ENCODE measurements at places on chromosomes 2 and 18.
A peak's percentile ranks its signal among the peaks of the same experiment; 100 is the strongest.

DNA sequence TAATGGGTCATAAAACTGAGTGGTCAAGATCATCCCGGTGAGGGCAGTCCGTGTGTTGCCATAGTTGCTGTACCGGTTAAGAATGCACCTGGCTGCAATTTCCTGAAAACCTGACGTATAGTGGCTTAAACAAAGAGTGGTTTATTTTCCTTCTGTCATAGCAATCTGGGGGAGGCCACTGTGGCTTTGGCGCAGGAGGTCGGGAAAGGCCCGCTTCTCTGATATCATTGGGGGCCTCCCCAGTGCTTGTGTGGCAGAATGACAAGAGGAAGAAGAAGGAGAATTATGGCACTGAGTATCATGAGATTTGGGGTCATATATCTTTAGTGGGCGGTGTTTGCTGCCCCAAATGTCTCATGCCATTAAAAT, 4.4 kb downstream of the C2orf92 start:
- peak; percentile 32 for DNase-seq

GRCh38 chr2:234444893-234445292, 52.0 kb downstream of the ARL4C start:
- peak; percentile 1 for DNase-seq

GRCh38 chr2:239870276-239870675, 154.9 kb downstream of the NDUFA10 start:
- DNase-seq = no peak

- no peak for DNase-seq
Observed at GRCh38 chr2:159150280-159150746, 136.2 kb downstream of the WDSUB1 start.

DNA sequence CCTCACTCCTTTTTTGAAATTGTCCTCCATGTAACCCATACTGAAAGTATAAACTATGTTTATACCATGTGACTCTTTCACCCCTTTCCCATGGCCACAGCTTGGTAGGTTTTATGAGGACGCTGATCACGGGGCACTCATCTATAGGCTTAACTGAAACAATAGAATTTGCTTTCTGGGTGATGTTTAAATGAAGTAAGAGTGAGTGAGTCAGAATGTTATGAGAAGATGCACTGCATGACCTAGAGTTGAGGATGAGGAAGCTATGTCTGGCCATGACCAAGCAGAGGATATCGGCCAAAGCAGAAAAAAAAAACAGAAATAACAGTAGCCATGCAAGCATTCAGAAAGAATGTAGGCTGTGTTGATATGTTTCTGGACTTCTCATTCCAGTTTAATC, 34.9 kb downstream of the SCN1A start:
- DNase-seq = no peak

GRCh38 chr2:222993920-222994650, 57.9 kb upstream of the KCNE4 start:
- DNase-seq = no peak

GRCh38 chr2:64525317-64525613, 1.1 kb downstream of the AFTPH start:
- no peak for DNase-seq

DNA sequence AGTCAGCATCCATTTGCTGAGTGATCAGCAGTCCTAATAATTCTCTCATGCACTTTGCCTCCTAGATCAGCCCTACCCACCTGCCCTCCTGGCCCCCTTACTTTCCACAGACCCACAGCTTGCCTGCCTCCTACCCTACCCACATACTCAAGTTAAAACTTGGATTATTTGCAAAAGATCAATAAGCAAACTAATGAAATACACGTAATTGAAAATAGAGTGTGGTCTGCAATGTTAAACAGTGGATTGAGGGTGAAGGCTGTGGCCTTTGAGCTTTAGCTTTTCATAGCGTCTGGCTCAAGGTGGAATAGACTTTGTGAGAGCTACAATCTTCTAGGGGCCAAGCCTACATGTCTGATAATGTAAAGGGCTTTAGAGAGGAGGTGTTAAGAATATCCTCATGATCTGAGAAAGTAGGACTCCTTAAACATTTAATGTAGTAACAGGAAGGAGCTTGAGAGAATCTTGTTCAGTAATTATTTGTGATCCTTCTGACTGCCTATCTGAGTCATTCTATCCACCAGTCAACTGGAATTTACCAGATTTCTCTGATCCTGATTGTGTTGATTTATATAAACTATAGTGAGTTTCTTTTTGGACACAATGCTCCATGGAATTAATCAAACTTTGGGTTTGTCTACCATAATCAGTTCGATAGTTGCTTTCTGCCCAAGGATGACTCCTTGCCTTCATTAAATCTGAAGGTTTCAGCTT, 310.0 kb downstream of the HRH4 start:
- no peak for DNase-seq

DNA sequence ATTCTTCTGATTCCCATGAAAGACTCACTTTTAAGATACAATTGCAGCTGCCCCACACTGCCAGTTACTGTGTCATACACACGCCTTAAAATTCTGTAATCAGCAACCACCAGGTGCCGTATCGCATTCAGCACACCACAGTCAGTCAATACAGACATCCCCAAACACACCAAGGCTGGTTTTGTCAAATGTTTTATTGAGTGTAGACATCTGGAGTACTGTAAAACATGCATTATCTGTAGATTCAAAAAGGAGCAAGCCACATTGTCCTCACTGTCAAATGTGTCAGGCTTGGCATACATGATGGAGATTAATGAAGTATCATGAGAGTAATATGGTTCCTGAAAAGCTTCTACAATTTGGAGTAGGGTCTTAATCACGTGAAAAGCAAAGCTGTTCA, 109.7 kb upstream of the SP3 start:
- DNase-seq = no peak

DNA sequence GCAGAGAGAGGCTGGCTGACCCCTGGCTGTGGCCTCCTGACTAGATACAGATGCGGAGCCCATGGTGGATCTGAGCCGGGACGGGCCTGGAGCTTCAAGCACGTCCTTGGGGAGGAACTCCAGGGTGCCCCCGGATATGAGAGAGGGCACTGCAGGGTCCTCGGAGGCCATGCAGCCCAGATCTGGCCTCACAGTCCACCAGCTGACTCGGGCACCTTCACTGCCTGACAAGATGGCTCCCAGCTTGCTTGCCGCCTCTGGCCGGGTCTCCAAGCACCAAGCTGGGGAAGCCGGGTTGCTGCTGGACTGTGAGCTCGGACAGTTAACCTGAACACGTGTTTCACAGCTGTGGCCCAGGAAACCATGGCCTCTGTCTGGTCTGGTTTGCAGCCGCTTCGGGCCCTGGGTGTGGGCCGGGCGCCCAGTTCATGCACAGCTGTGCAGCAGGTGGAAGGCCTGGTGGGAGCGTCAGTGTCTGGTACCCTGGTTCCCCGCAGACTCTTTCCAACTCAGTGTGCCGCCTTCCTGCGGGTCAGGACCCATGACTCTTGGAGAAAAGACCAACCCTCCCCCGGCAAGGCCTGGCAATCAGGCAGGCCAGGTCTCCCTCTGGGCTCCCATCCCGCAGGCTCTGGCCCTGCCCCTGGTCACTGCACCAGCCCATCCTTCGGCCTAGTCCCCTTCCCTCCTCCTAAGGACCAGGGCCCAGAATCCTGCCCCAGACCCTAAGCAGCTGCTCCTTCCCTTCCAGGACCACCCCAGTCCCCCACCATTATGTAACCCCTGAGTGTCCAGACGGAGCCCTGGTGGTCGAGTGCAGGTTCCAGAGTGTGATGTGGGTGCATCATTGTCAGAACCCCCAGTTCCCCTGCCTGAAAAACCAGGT, 74.6 kb upstream of the OTOS start:
- DNase-seq = no peak

DNA sequence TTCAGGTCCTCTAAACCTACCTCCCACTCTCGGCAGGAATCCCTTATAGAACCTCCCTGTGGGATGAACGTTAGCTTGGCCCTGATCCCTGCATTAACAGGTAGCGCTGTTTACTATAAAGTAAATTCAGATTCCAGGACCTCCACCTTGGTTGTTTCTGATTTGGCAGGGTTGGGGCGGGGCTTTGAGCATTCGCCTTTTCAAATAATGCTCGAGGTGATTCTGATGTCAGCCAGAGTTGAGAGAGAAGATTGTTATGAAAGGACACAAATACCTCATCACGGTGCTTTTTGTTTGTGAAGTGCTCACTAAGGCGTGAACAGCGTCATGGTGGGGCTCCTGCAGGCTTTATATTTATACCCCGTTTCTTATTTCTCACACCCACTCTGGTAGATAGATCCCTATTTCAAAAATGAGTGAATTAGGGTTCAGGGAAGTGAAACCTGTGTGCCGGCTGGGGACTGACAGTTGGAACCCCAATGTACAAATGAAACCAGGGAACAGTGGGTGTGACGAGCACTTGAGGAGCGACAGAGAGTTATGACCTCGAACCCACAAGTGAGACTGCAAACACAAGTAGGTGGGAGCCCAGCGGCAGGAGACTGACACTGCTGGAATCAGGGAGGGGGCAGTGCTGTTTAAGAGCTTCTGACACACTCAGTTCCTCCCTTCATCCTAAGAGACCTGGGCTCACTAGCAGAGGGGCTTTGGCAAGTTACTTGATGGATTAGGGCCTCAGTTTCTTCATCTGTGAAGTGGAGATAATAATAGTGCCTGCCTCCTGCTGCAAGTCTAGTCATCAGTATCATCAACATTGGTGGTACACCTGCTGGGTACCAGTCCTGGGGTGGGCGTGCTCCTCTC, 14.2 kb upstream of the CXCR4 start:
- no peak for DNase-seq

- no peak for DNase-seq
Observed at GRCh38 chr2:71783215-71783614, 329.9 kb downstream of the DYSF start.

- no peak for DNase-seq
Observed at GRCh38 chr2:134135793-134136192, 118.1 kb upstream of the MGAT5 start.

DNA sequence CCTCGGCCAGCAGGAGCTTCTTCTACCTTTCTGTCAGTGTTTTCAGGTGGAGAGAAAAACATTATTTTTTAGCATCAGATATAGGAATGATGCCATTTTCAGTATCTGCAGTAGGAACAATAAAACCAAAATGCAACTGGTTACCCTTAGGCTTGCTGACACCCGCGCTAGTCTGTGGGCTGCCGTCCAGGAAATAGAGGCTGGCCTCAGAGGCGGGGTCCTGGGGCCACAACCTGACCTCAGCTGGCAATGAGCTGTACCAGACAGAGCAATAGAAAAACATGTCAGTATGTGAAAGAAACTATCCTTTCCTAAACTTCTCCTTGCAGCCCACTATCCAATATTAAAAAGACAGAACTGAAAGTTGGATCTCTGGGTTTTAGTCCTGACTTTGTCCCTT, 4.6 kb upstream of the ST6GAL2 start:
- no peak for DNase-seq

- DNase-seq = no peak
Observed at GRCh38 chr2:231161877-231162329, 36.5 kb upstream of the ARMC9 start.

DNA sequence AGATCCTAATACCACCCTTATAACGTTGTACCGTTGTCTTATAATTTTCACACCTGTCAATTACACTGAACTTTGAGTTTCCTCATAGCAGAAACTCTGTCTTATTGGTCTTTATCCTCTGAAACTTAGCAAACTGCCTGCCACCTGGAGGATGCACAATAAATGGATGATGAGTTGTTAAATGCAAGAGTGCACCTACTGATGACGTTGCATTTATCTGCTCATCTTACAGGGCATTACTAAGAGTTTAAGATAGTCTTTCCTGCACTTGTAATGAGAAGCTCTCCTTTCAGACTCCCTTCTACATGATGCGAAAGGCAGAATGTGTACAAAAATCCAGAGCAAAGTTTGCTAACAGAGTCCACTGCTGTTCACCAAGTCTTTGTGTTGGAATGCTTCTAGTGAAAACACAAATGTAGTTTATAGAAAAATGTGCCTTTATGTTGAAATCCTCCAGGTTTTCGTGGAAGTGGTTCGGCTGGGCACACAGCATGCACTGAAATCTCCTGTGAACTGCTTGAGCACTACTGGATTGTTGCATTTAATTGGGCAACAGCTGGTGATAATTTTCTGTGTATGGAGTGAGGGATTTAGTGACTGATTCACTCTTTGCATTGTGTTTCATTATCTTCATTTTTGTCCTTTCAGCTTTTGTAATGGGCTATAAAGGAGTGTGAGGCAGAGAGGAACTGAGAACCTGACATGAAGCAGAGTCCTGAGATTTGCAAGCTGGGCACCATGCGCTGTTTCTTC, 665.8 kb upstream of the ID2 start:
- DNase-seq = no peak

DNA sequence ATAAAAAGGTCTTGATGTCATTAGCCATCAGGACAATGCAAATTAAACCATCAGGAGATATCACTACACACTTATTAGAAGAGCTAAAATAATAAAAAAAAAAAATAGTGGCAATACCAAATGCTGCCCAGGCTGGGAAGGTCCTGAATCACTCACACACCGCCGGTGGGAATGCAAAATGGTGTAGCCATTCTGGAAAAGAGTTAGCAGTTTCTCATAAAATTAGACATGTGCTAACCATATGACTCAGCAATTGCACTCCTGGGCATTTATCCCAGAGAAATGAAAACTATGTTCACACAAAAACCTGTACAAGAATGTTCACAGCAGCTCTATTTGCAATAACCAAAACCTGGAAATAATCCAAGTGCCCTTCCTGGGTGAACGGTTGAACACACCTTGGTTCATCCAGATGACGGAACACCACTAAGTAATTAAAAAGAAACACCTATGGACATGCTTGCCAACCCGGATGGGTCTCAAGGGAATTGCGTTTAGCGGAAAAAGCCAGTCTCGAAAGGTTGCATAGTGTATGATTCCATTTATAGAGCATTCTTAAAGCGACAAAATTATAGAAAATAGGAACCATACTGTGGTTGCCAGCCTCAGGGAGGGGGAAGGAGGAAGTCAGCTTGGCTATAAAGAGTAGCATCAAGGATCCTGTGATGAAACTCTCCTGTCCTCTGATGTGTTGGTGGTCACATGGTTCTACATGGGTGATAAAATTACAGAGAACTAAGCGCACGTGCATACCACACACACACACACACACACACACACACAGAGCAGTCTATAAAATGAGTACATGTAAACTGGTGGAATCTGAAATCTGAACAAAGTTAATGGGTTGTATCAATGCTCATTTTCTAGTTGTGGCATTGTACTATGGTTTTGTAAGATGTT, 4.6 kb downstream of the MBP start:
- peak; percentile 94 for DNase-seq

DNA sequence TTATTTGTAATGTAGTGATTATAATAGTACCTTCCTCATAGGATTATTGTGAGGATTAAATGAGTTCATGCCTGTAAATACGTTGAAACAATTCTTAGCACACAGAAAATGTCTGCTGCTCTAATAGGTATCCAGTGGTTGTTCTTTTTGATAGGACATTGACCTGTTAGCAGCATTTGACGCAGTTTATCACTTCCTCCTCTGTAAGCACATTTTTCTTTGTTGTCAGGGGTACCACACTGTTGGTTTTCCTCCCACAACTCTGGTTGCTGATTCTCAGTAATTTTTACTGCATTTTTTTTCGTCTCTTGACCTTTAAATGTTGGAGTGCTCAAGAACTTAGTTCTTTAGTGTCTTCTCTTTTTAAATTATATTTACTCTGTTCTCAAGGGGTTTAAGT, 15.4 kb downstream of the PPM1B start:
- peak; percentile 67 for DNase-seq

Measured in KBM-7 (cell line).